ENCODE measurements at places on chromosomes 16 and 17. TPM values are rescaled to one million over a fixed set of nuclear protein-coding genes. Genes with fewer than 3 reads are reported as not detected.

Gene GPR139
- not detected for total RNA-seq

Gene HS3ST6
- not detected for total RNA-seq

Gene LDHD
- total RNA-seq = 21.6 TPM

Gene CHD9NB
- total RNA-seq = 0.66 TPM

Gene MRPL28
- total RNA-seq = 59.9 TPM

Gene KRT20
- total RNA-seq = not detected

Gene PRSS22
- total RNA-seq = not detected

Gene ST6GALNAC1
- 1.3 TPM for total RNA-seq

Gene MYH2
- not detected for total RNA-seq

Gene NR1D1
- 15.6 TPM for total RNA-seq

Gene CCL23
- 13.7 TPM for total RNA-seq

Gene UNC13D
- total RNA-seq = 4.7 TPM

Gene DPEP3
- not detected for total RNA-seq
